ENCODE measurements at places on chromosomes 11 and 22. TPM values are rescaled to one million over a fixed set of nuclear protein-coding genes. Genes with fewer than 3 reads are reported as not detected.

The CCDC179 gene
- not detected for total RNA-seq

The MMP8 gene
- not detected for total RNA-seq

The APOBEC3G gene
- not detected for total RNA-seq

The CTSW gene
- 0.07 TPM for total RNA-seq

The FAM180B gene
- total RNA-seq: not detected

The MUC6 gene
- total RNA-seq: not detected

The CALCA gene
- not detected for total RNA-seq

The ART1 gene
- total RNA-seq: 0.10 TPM

The SCGB1D2 gene
- total RNA-seq: not detected

The OR5A1 gene
- not detected for total RNA-seq

The SYT7 gene
- total RNA-seq: 0.93 TPM

The VSIG10L2 gene
- not detected for total RNA-seq

The RIMBP3B gene
- total RNA-seq: 0.29 TPM

The C11orf86 gene
- total RNA-seq: 73.3 TPM

The INSC gene
- total RNA-seq: not detected

The FEN1 gene
- 88.5 TPM for total RNA-seq

The KCNJ5 gene
- total RNA-seq: 0.05 TPM

The FGF19 gene
- 0.12 TPM for total RNA-seq

The ANO5 gene
- total RNA-seq: 1.6 TPM

The ASRGL1 gene
- 10.4 TPM for total RNA-seq

The TP53I11 gene
- 33.3 TPM for total RNA-seq

The MAJIN gene
- not detected for total RNA-seq

The RAG1 gene
- 0.10 TPM for total RNA-seq

The CRYBA4 gene
- not detected for total RNA-seq

The OR4D5 gene
- not detected for total RNA-seq

The KREMEN1 gene
- 4.7 TPM for total RNA-seq

The FOSL1 gene
- total RNA-seq: 107 TPM

The GRIK4 gene
- not detected for total RNA-seq

The KIF18A gene
- 17.6 TPM for total RNA-seq

The FIBIN gene
- 0.02 TPM for total RNA-seq

The MS4A4A gene
- total RNA-seq: not detected

The OR6Q1 gene
- not detected for total RNA-seq

The MAPK8IP2 gene
- 2.6 TPM for total RNA-seq

The TAF1D gene
- total RNA-seq: 90.8 TPM

The GPR152 gene
- not detected for total RNA-seq

The LRRC55 gene
- total RNA-seq: not detected

The CYP2D6 gene
- total RNA-seq: 0.32 TPM

The FAM227A gene
- total RNA-seq: 0.66 TPM

The OR5W2 gene
- not detected for total RNA-seq

The SYVN1 gene
- 39.5 TPM for total RNA-seq

The APOA5 gene
- total RNA-seq: not detected

The PITPNM1 gene
- total RNA-seq: 30.2 TPM

The CCDC15 gene
- 0.53 TPM for total RNA-seq

The LINC01488 gene
- not detected for total RNA-seq

The TIMM10B gene
- 30.1 TPM for total RNA-seq

The MYBPC3 gene
- total RNA-seq: 0.10 TPM

The TMA7B gene
- total RNA-seq: not detected

The ACR gene
- total RNA-seq: not detected

The KCNQ1OT1 gene
- 0.04 TPM for total RNA-seq

The FAT3 gene
- 0.35 TPM for total RNA-seq

The SIK3 gene
- 7.9 TPM for total RNA-seq

The TPBGL gene
- 0.17 TPM for total RNA-seq

The ANKK1 gene
- 0.10 TPM for total RNA-seq

The POU2F3 gene
- total RNA-seq: not detected

All from A549 treated with AZD2906 at 1 μM for 4 hours (cell line).